ENCODE measurements at places on chromosomes 7 and 10.

DNA sequence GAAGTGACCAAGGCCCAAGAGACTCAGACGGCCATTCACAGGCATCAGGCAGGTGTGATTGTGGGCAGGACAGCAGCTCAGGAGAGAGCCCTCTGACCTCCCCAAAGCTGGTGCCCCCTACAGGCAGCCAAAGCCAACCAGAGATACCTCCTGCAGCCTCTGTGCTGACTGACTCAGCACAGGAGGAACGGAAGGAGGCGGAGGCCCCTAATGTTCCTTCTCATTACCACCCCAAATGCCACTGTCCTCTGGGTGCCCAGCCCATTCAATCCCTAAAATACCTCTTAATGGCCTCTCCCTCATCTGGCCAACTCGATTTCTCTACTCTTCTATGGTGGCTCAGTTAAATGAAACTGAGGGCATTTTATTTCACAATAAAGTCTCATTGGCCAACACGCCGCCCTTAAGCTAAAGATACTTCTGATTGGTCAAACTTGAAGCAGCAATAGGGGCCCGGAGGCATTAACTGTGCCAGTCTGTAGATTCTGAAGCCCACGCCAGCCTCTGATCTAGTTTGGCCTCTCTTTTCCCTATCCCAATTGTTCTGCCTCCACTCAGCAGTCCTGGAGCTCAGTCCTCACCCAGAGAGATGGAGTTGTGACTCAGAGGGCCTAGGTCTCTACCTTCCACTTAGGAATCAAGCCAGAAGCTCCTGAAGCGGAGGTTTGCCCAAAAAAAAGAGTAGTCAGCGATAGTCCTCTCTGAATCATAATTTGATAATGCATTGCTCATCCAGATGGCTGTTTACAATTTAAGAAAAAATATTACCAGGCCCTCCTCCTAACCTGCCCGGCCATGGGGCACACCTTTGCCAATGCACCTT, 1.2 kb downstream of the CYREN start:
- DNase-seq, result peak; percentile 31

- DNase-seq, result no peak
Measured at GRCh38 chr10:102024799-102025198, 31.2 kb downstream of the ARMH3 start.

DNA sequence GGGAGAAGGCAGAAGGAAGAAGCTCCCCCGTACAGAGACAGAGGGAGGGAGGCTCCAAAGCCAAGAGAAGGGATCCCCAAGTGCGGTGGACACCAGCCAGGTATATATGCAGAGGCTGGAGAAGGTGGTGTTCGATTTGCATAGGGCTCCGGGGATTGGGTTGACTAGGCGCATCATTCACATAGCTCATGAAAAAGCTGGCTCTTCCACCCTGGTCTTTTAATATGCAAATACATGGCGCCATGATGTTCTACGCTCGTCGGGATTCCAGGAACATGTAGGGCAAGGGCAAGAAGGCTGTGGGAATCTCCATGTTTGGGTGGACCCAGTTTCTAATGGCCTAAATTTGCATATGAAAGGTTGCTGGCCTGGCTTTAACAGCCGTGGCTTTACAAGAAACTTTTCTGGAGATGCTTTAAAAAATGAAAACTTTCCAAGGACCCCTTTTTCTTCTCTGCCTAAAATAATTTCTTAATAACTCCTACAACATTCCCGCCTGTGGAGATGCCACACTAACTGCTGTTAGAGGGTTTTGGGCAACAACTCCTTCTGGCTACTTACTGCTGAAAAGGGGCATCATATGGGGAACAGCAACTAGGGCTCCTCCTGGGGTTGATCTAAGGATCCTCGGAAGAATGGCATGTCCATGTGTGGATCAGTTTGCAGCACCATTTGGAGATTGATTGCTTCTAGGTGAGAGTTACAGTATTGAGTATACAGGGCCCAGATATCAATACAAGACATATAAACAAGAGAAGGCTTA, 28.3 kb downstream of the C1GALT1 start:
- DNase-seq, result no peak

DNA sequence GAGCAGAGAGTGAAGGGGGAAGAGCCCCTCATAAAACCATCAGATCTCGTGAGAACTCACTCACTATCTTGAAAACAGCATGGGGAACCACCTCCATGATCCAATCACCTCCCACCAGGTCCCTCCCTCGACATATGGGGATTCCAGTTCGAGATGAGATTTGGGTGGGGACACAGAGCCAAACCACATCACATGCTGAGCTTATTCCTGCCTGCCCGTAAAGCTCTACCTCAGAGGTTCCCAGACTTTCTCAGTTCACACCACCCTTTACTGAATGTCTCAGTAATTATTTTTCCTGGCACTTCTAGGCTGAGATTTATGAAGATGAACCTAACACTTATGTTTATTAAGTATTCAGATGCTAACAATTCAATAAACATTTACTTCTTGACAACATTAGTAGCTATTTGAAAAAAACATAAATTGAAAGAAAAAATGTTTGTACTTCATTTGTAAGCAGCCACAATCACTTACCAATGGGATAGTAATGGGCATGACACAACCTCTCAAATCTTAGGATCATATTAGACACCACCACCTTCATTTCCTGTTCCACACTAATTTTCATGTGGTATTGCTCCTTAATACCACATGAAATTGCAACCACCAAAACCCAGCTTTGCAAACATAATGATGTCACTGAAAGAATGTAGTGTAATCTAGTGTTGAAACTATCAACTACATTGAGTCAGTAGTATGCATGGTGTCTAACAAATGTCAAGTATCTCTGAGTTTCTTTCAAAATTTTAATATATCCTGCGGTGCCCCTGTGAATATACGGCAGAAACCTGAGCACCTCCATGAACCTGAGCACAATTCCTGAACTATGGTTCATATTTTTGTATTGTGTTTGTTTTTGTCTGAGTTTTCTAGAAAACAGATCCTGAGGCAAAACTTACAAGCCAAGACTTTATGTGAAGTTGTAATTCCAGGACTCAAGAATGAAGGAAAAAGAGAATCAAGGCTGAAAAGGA, 4.5 kb upstream of the DGKI start:
- no peak for DNase-seq

DNA sequence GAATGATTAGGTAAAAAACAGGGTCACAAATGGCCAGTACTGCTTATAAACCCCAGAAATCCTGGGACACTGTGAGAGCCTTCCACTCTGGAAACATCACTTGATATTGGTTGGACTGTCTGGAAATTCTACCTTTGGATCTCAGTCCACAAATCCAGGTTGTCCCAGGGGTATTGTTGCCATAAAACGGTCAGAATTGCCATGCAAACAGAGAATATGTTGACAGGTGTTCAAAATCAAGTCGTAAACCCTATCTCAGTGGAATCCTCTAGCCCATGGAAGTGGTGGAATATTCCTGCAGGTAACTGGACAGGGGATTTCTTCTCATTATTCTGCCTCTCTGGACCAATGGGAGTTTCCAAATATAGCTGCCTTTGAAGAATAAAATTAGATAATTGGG, 31.2 kb upstream of the KCTD7 start:
- DNase-seq, result no peak

GRCh38 chr7:41476460-41476803, 226.5 kb downstream of the INHBA start:
- DNase-seq, result no peak

GRCh38 chr10:43955002-43955596, 306.4 kb upstream of the ZNF32 start:
- DNase-seq, result no peak

DNA sequence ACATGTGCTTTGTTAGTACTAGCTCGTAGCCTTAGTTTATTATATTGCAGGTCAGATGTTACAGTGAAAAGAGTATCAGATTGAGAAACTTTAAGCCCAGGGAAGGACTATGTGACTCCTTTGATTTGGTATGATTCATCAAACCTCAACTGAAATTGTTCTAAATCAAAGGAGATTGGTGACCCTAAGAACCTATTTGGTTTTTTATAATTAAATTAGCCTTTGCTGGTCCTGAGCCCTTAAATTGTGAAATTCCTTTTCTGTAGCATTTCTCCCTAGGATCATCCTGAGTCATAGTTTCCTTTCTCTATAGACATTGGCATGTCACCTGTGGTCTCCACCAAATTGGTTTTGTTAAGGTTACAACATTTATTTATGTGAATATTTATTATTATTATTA, 89.7 kb downstream of the POLR1F start:
- DNase-seq, result no peak

- no peak for DNase-seq
Measured at GRCh38 chr10:95604630-95605029, 43.5 kb upstream of the SORBS1 start.

GRCh38 chr7:156654511-156655234, 14.1 kb downstream of the RNF32 start:
- no peak for DNase-seq

- no peak for DNase-seq
Measured at GRCh38 chr10:22666287-22667092, 47.9 kb downstream of the PIP4K2A start.

DNA sequence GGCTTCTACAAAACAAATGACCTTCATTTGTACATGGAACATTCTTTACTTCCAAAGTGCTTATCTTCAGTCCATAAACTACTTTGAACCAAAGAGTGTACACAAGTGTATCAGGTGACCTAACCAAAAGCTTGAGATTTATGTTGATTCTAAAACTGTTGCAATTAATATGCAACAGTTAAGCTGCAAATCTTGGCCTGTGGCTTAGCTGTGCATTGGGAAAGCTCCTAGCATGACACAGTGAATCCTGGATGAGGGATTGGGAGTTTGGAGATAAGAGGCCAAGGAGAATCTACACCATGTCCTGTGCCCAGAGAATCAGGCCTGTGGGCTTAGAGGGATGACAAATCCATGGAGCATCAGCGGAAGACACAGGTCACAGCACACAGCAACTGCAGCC, 105.2 kb upstream of the GSDME start:
- no peak for DNase-seq

DNA sequence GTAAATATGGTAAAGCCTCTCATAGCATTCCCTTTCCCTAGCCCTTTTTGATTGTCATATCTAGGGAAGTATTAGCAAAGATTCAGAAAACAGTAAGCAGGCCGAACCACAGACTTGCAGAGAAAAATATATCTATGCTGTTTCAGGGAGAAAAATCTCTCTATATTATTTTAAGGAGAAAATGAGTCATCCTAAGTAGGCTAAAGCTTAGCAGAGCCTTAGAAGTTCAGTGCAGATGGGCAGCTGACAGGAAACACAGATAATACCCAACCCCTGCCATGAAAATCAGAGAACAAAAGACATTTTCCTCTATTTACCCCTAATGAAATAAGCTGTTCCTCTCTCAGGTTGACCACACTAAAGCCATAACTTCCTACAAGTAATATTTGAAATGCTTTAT, 16.5 kb downstream of the C1QL3 start:
- DNase-seq, result no peak

- DNase-seq, result no peak
Measured at GRCh38 chr10:133072196-133072595, 15.5 kb upstream of the ADGRA1 start.

GRCh38 chr7:64037095-64037494, 8.1 kb upstream of the ZNF727 start:
- DNase-seq, result no peak

- no peak for DNase-seq
Measured at GRCh38 chr7:3107889-3108570, 64.4 kb upstream of the CARD11 start.

DNA sequence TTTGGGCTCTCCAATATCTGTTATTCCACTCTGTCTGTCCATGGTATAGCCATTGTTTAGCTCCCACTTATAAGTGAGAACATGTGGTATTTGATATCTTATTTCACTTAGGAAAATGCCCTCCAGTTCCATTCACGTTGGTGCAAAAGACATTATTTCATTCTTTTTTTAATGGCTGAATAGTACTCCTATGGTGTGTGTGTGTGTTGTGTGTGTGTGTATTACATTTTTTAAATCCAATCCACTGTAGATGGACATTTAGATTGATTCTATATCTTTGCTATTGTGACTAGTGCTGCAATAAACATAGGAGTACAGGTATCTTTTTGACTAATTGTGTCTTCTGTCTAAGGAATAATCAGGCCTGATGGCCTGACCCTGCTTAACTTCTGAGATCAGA, 7.4 kb upstream of the CPED1 start:
- no peak for DNase-seq

- DNase-seq, result no peak
Measured at GRCh38 chr7:141610671-141611070, 59.5 kb downstream of the AGK start.

DNA sequence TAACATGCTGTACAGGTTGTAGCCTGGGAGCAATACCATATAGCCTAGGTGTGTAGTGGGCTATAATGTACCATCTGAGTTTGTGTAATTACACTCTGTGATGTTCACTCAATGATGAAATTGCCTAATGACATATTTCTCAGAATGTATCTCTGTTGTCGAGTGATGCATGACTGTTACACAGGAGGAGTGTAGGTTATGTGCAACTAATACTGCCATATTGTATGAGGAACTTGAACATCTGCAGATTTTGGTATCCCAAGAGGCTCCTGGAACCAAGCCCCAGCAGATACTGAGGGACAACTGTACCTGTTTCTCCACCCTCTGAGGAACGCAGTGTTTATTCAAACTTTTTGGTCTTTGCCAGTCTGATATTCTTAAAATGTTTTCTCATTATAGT, 38.6 kb downstream of the NACAD start:
- no peak for DNase-seq

DNA sequence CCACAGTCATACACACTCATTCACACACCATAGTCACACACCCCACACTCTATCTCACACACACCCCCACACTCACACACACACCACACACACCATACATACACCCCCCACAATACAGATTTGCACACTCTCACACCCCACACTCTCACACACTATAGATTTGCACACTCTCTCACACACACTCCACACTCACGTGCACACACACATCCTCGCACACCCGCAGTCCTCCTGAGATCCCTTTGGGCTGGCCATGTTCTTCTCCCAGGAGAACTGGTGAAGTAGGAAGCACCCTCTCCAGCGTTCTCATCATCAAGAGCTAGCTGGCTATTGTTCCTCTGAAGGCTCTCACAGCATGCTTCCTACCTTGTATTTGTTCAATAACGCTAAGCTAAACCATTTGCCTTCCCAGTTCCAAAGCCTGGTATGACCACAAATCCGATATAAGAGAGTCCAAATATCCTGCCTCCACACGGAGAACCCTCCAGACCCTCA, 86.2 kb downstream of the HECW1 start:
- no peak for DNase-seq
